ENCODE measurements at places on chromosomes 11 and 22.

DNA sequence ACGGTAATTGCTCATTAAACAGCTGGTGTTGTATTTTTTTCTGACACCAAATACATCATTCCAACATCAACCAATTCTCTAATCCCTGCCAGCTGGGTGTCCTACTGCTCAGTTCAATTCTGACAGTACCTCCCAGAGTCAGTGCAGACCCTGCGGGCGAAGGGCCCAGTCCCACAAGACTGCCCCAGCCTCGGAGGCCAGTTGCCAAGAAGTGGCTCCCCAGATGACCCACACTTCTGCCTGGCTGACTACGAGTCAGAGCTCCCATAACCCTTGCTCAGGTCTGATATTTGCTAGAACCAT is 147.2 kb downstream of the CTTN start:
- no peak for DNase-seq

- no peak for DNase-seq
Observed at GRCh38 chr11:119258983-119259382, 52.8 kb downstream of the CBL start.

DNA sequence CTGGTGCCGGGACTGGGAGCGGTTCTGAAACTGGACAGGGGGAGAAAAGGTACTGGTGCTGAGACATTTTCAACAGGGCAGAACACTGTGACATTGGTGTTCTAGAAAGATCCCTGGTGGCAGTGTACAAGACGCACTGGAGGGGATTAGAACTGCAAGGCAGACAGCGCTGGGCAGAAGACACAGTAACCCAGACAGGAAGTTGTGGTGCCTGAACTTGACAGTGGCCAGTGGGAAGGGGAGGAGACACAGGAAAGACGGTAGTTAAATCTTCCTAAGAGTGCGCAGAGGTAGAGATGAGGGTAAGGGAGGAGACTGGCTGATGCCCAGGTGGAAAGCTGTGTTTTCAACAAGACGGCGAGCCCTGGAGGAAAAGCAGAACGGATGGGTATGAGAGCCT is 24.5 kb downstream of the FAM227A start:
- DNase-seq = no peak

- no peak for DNase-seq
Observed at GRCh38 chr11:3929649-3930048, 74.2 kb downstream of the STIM1 start.

- no peak for DNase-seq
Observed at GRCh38 chr22:37044634-37045625, 6.6 kb upstream of the KCTD17 start.

GRCh38 chr22:50522806-50523438 is 2.5 kb downstream of the SCO2 start:
- DNase-seq = no peak

DNA sequence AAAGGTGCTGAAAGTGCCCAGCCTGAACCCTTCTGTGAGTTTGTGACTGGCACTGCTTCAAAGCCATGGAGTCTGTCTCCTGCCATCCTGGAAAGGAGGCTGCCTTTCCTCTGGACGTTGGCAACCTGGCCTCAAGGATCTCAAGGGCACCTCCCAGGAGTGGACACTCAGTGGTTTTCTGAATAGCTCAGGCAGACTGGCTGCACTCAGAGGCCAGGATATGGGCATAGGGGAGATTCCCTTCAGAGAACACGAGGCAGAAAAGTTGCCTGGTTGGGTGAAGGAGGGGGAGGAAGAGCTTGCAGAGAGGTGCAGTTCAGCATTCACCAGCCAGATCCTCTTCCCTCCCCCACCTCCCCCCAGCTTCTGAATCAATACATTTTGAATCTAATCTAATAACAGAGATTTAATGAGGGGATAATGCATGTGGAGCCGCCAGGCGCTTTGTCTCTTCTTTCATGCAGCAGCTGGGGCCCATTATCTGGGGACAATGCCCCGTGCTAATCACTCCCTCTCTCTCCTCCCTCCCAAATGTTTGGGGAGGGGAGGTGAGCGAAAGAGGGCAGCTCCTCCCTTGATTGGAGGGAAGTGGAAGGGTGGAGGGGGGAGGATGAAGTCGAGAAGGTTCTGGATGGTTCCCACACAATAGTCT is 17.7 kb downstream of the HTR3A start:
- DNase-seq = no peak

- DNase-seq = no peak
Observed at GRCh38 chr11:113570906-113571305, 95.7 kb upstream of the DRD2 start.

- no peak for DNase-seq
Observed at GRCh38 chr22:19383292-19383691, 48.2 kb downstream of the HIRA start.

DNA sequence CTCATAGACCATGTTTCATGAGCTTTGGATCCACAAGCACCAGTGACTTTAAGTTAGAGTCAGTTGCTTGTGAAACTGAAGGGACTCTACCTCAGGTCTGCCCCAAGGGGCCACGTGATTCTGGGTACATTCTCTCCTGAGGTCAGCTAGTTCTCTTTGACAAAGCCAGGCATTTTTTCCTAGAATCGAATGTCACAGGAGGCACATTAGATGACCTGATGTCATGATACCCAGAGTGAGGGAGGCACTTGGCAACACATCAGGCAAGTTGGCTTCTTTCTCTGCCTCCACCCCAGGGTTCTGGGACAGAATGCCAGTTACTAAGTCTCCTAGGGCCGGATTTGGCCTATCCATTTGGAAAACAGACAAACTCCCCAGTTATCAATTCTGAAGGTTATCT is 93.0 kb downstream of the APIP start:
- DNase-seq = no peak

GRCh38 chr11:12673601-12673923 is 659 bp upstream of the TEAD1 start:
- no peak for DNase-seq

- no peak for DNase-seq
Observed at GRCh38 chr11:119550053-119550752, 127.2 kb upstream of the THY1 start.

DNA sequence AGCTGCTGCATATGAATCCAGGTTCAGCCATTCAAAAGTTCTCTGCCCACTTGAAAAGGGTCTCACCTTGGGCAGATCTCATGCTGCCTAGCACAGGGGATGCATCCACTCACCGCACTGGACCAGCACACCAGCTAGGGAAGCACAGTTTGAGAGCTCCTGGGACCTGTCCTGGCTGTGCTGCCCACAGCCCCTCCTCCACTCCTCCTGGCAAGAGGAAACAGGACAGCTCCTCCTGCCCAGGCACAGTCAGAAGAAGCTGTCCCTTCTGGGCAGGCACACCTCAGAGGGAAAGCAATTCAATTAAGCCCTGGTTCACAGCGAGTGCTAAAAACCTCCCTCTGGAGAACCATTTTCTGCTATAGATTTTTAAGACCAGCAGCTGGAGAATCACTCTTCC is 146.7 kb downstream of the ST3GAL4 start:
- DNase-seq = no peak

GRCh38 chr11:76935042-76935441 is 74.3 kb downstream of the ACER3 start:
- no peak for DNase-seq

GRCh38 chr22:24587948-24588347 is 4.9 kb downstream of the LRRC75B start:
- DNase-seq = no peak

- no peak for DNase-seq
Observed at GRCh38 chr11:22668005-22668796, 1.8 kb downstream of the GAS2 start.

DNA sequence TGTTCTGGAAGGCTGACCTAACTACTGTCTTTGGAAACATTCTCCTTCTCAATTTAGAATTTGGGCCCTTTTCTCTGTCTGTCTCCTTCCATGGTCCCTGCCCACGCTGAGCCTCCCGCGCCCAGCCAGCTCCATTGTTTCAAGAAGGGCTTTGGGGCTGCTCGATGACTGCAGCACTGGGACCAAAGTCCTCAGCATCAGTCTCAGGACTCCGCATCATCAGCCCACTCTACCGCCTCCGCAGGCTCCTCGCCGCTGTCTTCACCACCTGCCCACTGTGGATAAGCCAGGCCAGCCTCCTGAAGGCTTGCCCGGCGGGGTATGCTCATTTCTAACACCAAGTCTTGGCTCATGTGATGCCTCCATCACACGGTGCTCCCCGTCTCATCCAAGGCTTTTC is 81.3 kb downstream of the ZBTB16 start:
- DNase-seq = no peak

- no peak for DNase-seq
Observed at GRCh38 chr11:109994907-109995306, 98.3 kb upstream of the ZC3H12C start.

GRCh38 chr11:77611921-77612320 is 22.2 kb downstream of the AQP11 start:
- DNase-seq = no peak

- DNase-seq = no peak
Observed at GRCh38 chr22:27203276-27203660, 545.9 kb downstream of the MIAT start.

DNA sequence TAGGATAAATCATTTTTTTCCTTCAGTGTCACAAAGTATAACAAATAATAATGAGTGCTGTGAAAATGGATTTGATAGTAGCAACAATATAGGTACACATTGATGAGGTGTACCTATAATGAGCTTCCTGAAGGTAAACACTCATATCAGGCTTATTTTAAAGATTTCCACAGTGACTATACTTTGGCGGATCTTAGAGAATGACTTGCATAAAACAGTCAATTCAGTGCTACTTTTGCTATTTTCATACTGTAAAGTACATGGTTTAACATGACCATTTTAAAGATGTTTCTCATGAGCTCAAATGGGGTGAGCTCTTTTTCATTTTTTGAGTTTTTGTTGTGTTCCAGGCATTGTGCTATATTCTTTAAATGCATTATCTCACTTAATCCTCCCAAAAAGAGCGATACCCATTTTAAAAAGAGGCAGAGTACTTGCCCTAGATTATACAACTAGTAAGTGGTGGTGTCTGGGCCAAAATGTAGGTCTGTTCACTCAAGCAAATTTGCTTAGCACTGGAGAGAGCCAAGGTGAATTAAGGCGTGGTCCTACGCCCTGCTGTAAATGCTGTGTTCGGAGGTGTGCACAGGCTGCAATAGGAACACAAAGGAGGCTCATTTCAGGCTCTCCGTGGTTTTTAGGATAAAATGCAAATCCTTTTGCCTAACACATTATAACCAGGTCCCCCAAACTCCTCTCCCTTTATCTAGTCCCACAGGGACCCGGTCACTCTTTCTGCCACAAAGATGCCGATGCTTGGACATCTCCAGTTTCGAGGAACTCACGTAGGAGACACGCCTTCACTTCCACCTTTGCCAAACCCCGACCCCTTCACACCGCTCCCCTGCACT is 617 bp upstream of the ALKBH3 start:
- DNase-seq = no peak

- DNase-seq = no peak
Observed at GRCh38 chr11:113341388-113342165, 27.2 kb downstream of the TTC12 start.

DNA sequence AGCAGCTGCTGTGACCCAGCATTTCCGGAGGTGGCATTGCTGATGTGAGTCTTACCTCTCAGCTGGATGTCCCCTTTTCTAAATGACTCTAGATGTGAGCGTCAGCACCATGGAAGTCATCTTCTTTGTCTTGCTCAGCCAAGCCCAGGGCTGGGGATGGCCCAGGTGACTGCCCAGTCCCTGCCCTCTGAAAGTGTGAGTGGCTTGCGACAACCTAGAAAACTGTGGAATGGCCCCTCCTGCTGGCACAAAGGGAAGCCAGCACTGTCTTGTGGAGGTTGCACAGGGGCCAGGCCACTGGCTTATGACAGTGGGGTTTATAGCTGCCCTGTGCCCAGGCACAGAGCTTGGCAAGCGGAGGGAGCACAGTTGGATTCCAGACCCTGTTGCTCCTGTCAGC is 6.2 kb downstream of the TUB start:
- DNase-seq = no peak

- no peak for DNase-seq
Observed at GRCh38 chr11:110858547-110858921, 146.3 kb upstream of the ARHGAP20 start.

DNA sequence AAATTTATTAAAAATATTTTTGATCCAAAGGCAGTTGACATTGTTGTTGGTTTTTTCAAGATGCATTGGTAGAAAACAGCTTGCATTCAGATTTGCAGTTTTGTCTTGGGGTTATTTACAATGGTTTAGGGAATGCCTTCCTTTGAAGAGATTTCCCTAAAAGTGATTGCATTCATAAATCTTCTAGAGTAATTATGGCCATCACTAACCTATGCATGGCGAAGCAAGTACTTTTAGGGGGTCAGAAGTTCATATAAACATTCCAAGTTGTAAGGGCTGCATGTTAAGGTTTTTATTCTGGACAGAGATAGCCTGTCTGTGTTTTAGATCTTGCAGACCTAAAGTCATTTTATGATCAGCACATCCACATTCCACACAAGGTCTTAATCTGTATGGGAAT is 53.5 kb downstream of the PPFIBP2 start:
- no peak for DNase-seq

- DNase-seq = no peak
Observed at GRCh38 chr11:15101072-15101709, 13.5 kb upstream of the INSC start.

DNA sequence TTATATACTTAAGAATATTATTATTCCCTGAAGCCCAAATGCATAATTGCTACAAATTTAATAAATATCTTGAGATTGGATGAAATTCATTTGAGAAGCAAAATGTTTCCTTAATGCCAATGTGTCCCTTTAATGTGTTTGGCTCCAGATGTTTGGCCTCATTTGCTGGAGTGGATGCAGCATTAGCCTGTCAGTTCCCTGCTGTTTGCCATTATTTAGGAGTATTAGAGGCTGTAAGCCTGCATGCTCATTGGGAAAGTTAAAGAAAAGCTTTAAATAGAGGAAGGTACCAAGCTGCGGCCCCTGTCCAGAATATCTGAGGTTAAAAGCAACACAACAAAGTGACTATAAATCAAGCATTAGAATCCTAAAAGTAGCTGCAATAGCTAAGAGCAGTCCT is 54.8 kb upstream of the PITPNB start:
- DNase-seq = no peak

- no peak for DNase-seq
Observed at GRCh38 chr11:63557570-63557969, 5.6 kb downstream of the PLAAT2 start.

Measured in central memory CD4-positive, alpha-beta T cell (primary cell).